Mesothelial cell of epicardium (in vitro differentiated cells): ENCODE measurements at places on chromosomes 5 and 9. TPM values are rescaled to one million over a fixed set of nuclear protein-coding genes. Genes with fewer than 3 reads are reported as not detected.

Gene HAVCR2
- 0.84 to 1.2 TPM (median 0.86 TPM) in 3 replicates for total RNA-seq

GRCh38 chr5:150155258-150156026 is at the start of gene PDGFRB:
PDGFRB (minus strand) TSS chr5:150155845; CDS start chr5:150137047, 18,798 bp downstream.
- no peaks in the 10 kb centered on the region for H3K27me3 ChIP-seq
- H3K36me3 ChIP-seq = no peaks in the 10 kb centered on the region
- H3K27ac ChIP-seq = peak within 1 kb of the TSS; percentile 97
- H3K4me3 ChIP-seq = peak within 1 kb of the TSS; percentile 82
- H3K4me1 ChIP-seq = peaks cover 56% of the 10 kb centered on the region

GRCh38 chr9:35847792-35848572 is 19.0 kb downstream of the TMEM8B start:
- H3K4me3 ChIP-seq = no peak overlapping the region
- DNase-seq = no peak

GRCh38 chr5:154157483-154158378 is 32.8 kb upstream of the GALNT10 start:
- peaks cover 39% of the 10 kb centered on the region for H3K27me3 ChIP-seq
- no peak overlapping the region for H3K27ac ChIP-seq
- H3K4me1 ChIP-seq = peaks cover 4% of the 10 kb centered on the region
- H3K4me3 ChIP-seq = no peak overlapping the region
- DNase-seq = no peak

DNA sequence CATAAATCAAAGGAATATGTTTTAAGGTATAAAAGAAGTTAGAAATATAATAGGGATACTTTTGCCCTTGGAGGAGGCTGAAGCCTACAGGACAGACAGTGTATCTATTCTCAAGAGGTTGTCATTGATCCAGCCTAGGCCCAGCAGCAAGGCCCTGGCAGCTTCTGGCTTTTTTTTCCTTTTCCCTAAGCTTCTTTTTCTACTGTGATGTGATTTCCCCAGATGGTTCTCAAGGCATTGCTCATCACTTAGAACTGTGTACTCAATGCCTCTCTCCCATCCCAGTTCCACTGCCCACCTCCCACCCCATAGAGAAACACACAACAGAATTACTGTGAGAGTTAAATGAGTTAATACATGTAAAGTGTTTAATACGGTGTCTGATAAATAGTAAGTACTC is 88.6 kb downstream of the SLC44A1 start:
- no peak overlapping the region for H3K27ac ChIP-seq
- no peak for DNase-seq
- H3K4me3 ChIP-seq = no peak overlapping the region
- H3K36me3 ChIP-seq = peaks cover 18% of the 10 kb centered on the region
- no peaks in the 10 kb centered on the region for H3K27me3 ChIP-seq

- no peak overlapping the region for H3K27ac ChIP-seq
- no peaks in the 10 kb centered on the region for H3K36me3 ChIP-seq
- H3K4me1 ChIP-seq = peaks cover 14% of the 10 kb centered on the region
- H3K27me3 ChIP-seq = peaks cover 36% of the 10 kb centered on the region
These were observed 37.5 kb upstream of the RXRA start for GRCh38 chr9:134288746-134289145.

GRCh38 chr5:6752236-6752635 is 39.0 kb downstream of the TENT4A start:
- H3K27me3 ChIP-seq = no peaks in the 10 kb centered on the region
- DNase-seq = no peak
- peaks cover 46% of the 10 kb centered on the region for H3K36me3 ChIP-seq

Gene SHROOM1
- total RNA-seq = 8.6 to 12.2 TPM (median 8.6 TPM) in 3 replicates

DNA sequence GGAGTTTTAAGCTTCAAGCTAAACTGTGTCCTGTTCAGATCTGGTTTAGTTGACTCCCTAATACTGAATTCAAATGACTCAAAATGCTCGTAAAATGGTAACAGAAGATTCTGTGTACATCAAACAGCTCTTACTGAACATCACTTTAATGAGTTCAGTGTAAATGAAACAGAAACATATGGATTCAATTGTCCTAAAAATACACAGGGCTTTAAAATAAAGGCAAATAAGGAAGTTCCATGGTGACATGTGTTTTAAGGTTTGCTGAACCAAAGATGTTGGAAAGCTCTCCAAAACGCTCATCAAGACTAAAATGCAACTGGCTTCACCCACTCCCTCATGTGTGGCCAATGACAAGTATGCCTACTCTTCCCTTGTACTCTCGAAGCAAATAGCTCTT is 340.0 kb upstream of the PIK3R1 start:
- peaks cover 34% of the 10 kb centered on the region for H3K4me1 ChIP-seq
- no peaks in the 10 kb centered on the region for H3K36me3 ChIP-seq
- no peak overlapping the region for H3K4me3 ChIP-seq
- H3K27ac ChIP-seq = peak overlapping the region; percentile 4

DNA sequence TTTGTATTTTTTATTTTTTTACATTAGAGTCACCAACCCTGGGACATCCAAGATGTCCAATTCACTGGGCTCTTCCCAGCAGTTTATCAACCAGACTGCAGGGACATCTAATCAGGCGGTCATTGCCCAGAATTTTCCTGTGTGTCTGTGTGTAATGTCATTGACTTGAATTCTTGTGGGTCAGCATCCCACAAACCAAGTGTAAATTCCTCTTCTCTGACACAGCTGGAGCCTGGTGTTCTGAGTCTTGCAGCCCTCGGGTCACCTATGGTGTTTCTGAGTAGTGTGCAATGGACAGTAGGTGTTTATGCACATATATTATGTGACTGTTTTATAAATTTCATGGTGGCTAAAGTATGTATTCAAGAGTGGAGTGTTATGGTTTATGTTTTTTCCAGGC is 815.7 kb downstream of the SEMA5A start:
- H3K27me3 ChIP-seq = no peaks in the 10 kb centered on the region
- no peaks in the 10 kb centered on the region for H3K36me3 ChIP-seq
- no peaks in the 10 kb centered on the region for H3K4me1 ChIP-seq
- no peak for DNase-seq
- H3K27ac ChIP-seq = no peak overlapping the region

DNA sequence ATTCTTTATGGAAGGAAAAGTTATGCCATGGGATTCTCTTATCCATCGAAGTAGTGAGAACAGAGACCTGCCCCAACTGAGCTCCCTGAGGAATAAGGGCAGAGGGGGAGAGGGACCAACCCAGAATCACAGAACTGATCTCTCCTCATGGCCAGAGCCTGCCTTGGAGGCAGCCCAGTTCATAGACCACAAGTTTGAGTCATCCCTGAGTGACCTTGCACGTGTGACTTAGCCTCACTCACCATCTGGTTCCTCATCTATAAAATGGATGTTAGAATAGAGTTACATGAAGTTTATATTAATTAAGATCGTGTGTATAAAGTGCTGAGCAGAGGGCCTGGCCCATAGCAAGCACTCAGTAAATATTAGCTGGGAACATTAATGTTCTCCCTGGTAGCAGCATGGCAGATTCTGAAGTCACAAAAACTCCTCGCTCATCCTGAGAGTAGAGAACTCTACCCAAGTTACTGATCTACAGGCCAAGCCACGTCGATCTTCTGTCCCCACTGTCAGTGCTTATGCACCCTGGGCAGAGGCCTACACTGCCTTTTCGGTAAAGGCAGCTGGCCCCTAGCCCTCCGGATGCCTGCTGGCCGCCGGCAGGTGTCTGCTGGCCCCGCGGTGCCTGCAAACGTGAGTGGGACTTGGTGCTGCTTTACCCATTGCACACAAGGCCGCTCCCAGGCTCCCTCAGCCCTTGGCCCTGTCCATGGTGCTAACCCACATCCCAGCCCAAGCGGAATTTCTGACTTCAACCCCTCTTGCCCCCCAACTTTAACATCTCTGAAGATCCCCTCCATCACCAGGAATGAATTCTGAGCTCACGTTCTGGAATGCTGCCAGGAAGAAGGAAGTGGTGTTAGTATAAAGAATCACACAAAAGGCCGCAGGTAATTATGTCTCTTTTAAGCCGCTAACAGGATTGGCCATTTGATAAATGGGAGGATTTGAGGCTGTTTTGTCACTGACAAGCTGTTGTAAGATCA is 61.1 kb upstream of the ARAP3 start:
- H3K27ac ChIP-seq = no peak overlapping the region
- no peaks in the 10 kb centered on the region for H3K36me3 ChIP-seq
- H3K27me3 ChIP-seq = peaks cover 64% of the 10 kb centered on the region
- no peaks in the 10 kb centered on the region for H3K4me1 ChIP-seq
- peak; percentile 80 for DNase-seq
- no peak overlapping the region for H3K4me3 ChIP-seq

Gene ERAP2
- 0.47 to 0.74 TPM (median 0.68 TPM) in 3 replicates for total RNA-seq

GRCh38 chr9:136757328-136757727 is 715 bp downstream of the LCN8 start:
- no peak for DNase-seq
- H3K4me1 ChIP-seq = peaks cover 3% of the 10 kb centered on the region
- H3K4me3 ChIP-seq = no peak overlapping the region
- H3K36me3 ChIP-seq = no peaks in the 10 kb centered on the region

DNA sequence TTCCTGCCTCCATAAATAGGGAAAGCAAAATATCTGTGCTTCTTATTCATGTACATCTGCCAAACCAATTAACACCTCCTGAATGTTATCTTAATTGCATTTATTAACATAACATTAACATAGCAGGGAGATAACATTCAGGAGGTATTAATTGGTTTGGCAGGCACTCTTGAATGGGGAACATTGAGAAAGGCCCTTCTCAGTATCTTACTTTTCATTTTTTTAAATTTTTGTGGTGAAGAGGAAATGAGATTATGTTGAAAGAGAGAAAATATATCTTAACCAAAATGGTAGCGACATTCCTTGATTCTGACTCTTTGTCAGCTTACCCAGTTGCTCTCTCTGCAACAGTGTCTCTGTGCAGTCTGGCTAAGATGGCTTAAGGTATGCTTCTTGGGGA is 100.4 kb upstream of the TLE1 start:
- H3K4me3 ChIP-seq = no peak overlapping the region
- H3K27me3 ChIP-seq = no peaks in the 10 kb centered on the region
- H3K27ac ChIP-seq = no peak overlapping the region
- H3K4me1 ChIP-seq = peaks cover 9% of the 10 kb centered on the region
- DNase-seq = no peak

Gene CEP78
- 39.3 to 40.9 TPM (median 39.7 TPM) in 3 replicates for total RNA-seq

DNA sequence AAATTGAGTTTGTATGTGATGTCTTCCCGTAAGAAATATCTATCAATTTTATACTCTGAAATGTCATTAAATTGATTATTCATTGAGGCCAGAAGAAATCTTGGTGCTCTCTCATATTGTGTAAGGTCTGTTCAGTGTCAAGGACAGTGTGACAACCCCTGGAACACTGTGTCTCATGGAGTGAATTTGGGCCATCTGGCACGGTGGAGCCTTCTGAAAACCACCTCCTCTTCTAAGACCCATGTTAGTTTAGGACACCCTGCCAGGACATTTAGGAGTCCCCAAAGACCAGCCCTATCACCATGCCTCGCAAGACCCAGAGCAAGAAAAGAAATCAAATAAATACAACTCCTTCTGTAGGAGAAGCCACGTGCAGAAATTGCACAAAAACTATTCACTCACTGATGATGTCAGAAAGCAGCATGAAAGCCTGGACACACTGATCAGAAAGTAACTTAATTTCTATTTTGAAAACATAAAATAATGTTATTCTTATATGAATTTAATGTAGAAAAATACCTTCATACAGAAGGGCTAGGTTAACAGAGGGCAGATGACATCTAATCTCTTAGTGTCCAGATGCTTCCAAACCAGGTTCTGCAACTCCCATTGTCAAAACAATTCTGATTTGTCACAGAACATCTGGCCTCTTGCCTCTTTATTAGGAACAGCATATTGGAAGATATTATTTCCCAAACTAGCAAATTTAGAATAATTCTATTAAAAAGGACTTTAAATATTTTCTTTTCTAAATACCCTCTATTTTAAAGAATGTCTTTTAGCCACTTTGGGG is 298.8 kb downstream of the NR2F1-AS1 start:
- peaks cover 34% of the 10 kb centered on the region for H3K4me1 ChIP-seq
- no peak overlapping the region for H3K4me3 ChIP-seq
- H3K36me3 ChIP-seq = peaks cover 7% of the 10 kb centered on the region
- no peaks in the 10 kb centered on the region for H3K27me3 ChIP-seq
- DNase-seq = no peak

DNA sequence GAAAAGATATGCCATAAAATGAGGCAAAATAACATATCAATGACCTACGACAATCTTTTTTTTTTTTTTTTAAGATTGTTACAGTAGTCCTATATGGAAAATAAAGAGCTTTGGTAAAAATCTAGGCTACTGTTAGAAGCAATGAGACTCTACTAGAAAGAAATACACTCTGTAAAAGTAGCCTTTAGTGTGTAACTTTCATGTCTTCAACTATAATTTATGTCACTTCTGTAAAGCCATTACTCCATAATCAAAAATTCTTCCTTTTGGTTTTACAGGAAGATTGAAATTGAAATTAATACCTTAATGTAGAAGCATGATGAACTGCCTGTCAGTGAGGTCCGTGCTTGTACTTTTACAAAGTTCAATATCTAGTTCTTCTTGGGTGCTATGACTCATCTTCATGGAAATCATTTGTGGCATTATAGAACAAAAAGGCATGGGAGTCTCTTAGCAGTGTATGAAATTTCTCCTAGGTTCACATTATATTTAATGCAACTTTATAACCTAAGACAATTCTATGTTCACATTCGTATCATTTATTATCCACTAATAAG is 1393.1 kb downstream of the EFNA5 start:
- H3K4me1 ChIP-seq = peaks cover 3% of the 10 kb centered on the region
- no peaks in the 10 kb centered on the region for H3K27me3 ChIP-seq
- H3K4me3 ChIP-seq = no peak overlapping the region
- no peak for DNase-seq
- H3K27ac ChIP-seq = no peak overlapping the region
- H3K36me3 ChIP-seq = peaks cover 4% of the 10 kb centered on the region

DNA sequence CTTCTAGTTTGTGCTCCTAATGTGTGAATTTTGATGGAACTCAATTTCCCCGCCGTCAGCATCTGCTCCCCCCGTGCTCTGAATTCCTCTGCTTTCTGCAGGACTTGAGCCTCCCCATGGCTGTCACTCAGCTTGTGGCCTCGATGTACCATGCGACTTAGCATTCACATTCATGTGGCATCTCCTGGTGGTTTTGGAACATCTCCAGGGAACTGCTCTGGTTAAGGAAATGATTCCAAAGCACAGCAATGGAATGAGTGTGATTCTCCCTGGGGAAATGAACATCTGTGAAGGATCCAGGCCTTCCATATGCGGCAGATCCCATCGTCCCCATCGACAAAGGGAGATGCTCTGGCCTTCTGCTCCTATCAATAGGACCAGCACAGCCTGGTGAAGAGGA is 119.0 kb downstream of the ENTREP1 start:
- H3K27ac ChIP-seq = no peak overlapping the region
- H3K4me1 ChIP-seq = peaks cover 3% of the 10 kb centered on the region
- peaks cover 8% of the 10 kb centered on the region for H3K27me3 ChIP-seq

DNA sequence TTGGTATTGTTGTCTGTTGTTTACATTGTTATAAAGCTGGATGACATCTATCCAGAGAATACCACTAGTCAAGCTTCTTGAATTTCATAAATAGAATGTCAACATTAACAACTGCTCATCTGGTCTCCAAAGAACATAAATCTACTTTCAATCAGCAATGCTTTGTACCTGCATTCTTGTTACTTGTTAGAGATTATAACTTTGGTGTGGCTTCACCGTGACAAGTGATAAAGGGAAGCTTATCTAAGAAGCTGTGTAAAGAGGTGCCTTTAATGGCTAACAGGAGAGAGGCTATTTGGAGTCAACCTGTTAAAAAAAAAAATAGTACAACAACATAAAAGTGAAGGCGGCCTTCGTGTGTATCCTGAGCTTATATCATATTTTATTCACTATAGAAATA is 41.8 kb downstream of the MUSK start:
- peaks cover 10% of the 10 kb centered on the region for H3K4me1 ChIP-seq
- no peaks in the 10 kb centered on the region for H3K36me3 ChIP-seq
- no peak for DNase-seq
- H3K27me3 ChIP-seq = peaks cover 2% of the 10 kb centered on the region
- no peak overlapping the region for H3K27ac ChIP-seq
- no peak overlapping the region for H3K4me3 ChIP-seq
